ENCODE measurements at places on chromosomes 4 and X.
A peak's percentile ranks its signal among the peaks of the same experiment; 100 is the strongest.

GRCh38 chrX:49242545-49243066 is 7.3 kb downstream of the CCDC22 start:
- DNase-seq, result no peak

GRCh38 chr4:4260185-4260751 is 12.2 kb upstream of the TMEM128 start:
- DNase-seq, result no peak

DNA sequence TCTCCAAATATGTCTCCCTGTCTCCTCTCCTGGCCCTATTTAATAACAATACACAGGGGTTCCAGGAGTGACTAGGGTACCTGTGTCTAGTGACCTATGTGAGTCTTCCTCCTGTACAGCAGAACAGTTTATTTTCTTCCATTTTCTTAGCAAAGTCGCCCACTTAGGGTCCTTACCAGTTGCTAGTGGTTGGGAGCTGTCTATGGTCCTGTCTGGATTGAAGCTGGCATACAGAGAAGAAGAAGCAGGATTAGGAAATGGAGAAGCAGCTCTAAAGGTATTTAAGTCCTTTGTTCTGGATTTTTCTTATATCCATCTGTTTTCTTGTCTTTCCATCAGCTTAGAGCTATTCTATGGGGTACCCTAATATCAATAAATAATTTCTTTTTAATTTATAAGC is 587.1 kb upstream of the CPEB2 start:
- DNase-seq, result no peak

DNA sequence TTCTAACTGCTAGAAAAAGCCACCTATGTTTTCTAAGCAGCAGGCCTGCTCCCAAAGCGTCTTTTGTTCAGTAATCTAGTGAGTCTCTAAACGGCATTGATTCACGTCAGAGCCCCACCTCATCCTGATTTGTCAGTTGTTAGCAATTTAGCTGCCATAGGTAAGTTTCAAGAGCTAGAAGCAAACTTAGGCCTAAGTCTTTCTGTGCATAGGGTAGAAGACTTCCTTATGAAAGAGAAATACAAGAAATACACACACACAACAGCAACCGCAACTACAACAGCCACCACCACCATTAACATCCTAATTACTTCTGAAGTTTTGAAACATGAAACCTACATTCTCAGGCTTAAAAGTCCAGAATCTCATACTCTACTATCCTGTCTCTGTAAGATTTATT is 531.1 kb upstream of the SPANXN1 start:
- no peak for DNase-seq

- DNase-seq, result no peak
These were observed 30.9 kb downstream of the NIPAL1 start for GRCh38 chr4:48047421-48047844.

DNA sequence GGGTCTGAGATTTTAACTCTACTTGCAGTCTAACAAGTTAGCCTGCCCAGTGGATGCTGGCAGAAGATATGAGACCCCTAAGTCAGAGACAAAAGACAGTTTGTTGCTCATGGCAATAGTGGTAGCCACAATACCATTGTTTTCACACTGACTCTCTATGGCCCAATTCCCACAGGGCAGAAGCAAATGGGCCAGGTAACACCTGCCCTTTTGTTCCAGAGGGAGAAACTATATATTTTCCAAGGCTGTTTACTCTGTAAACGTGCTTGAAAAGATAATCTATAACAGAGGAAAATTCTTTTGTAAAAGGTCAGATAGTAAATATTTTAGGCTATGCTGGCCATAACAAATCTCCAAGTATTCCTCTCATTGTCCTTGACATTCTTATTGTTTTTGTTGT is 57.2 kb upstream of the NPNT start:
- no peak for DNase-seq

- no peak for DNase-seq
These were observed 28.8 kb downstream of the FGF2 start for GRCh38 chr4:122855353-122855890.

DNA sequence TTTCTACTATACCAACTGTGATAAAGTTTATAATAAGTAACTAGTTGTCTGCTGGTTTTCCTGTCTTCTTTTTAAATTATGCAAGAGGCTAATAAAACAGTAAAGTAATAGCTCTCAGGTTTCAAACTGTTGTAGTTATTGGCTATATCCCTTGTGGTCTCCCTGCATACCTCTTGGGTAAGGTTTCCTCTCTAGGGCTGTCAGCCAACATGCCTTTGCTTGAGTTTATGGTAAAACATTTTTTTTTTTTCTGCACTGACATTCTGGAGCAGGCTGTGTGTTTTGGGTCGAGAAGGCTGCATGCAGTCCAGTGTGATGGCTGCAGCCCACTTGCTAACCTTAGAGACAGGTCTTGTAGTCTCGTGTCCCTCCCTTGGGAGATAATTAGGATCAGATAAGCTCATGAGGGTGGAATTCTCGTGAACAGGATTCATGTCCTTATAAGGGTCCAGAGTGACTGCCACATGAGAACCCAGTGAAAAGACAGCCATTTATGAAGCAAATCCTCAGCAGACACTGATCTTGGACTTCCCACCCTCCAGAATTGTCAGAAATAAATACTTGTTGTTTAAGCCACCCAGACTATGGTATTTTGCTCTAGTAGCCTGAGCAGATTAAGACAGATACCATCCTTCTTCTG is 831.2 kb downstream of the CCSER1 start:
- no peak for DNase-seq

DNA sequence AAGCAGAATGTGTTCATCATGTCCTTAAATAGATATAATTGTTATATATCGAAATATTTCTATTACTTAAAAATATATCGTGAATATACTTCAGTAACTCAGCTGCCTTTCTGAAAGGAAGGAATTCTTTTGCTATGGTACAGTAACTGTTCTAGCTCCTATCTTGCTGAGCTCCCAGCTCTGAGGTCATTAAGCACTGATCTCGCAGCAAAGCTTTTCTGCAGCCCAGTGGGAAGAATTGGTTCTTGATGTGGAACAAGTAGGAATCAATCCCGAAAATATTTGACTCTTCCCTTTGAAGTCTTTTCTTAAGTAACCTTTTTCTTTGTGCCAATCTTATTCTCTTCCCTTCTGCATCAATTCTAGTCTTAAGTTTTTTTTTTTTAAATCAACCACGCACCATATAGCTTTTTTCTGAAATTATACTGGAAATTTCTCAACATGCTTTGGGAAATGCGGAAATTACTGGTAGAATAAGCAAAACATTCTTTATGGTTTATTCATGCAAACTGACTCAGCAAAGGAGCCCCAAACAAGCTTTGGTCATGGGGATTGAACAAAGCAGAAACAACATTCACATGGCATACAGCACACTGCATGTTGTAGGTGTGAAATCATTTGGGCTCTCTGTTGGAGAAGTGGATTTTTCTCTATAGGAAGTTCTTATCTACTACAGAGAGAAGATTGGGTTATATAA is 428.9 kb upstream of the GNPDA2 start:
- no peak for DNase-seq

- no peak for DNase-seq
These were observed 36.4 kb downstream of the QDPR start for GRCh38 chr4:17475481-17475880.

DNA sequence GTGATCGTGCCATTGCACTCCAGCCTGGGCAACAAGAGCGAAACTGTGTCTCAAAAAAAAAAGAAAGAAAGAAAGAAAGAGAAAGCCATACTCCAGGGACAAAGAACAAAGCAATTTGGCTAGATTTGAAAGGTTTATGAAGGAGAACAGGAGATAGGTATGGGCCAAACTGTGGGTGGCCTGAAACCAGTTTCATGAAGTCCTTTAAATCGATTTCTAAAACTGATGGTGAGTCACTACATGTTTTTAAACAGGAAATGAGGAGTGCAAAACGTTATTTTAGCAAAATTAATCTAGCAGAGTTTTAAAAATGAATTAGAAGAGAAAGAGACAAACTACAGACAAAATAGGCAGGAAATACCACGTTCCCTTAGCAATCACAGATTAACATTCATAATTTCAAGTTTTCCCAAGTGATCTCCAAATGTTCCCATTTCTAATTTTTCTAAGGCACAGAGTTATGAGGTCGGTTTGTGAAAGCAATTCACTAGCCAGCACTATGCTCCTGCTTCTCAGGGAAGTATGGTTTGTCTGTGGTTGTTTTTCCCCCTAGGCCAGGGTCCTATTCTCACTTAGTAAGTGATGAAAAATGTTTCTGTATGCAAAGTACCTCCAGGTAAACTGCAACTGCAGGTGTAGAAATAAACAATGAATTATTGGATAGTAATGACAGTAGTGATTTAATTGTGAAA is 190.6 kb downstream of the PPP3CA start:
- DNase-seq, result no peak

DNA sequence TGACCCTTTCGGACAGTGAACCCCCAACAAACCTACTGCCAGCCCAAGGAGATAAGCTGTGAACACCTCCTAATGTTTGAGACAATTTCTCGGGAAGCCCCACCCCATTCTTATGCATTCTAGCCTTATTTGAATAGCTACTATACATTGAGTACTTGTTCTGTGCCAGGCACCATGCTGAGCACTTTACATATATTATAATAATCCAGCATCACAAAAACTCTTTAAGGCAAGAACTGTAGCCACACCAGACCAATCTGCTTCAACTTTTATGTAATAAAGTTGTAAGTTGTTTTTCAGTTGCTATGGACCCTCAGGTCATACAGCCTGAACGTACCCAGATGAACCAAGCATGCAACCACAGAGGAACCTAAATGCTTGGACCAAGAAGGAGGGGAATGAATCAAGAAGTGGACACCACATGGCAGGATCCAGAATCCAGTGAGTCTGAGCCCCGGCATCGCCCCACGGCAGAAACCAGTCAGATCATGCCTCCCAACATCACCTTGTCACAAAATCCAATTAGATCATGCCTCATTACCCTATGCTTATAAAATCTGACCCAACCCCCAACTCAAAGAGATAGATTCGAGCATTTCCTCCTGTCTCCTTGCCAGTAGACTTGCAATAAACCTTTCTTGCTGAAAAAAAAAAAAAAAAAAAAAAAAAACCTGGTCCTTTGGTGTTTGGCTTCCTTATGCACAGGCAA is 225.0 kb downstream of the QDPR start:
- DNase-seq, result no peak

GRCh38 chr4:132981611-132982010 is 167.5 kb upstream of the PCDH10 start:
- DNase-seq, result no peak

DNA sequence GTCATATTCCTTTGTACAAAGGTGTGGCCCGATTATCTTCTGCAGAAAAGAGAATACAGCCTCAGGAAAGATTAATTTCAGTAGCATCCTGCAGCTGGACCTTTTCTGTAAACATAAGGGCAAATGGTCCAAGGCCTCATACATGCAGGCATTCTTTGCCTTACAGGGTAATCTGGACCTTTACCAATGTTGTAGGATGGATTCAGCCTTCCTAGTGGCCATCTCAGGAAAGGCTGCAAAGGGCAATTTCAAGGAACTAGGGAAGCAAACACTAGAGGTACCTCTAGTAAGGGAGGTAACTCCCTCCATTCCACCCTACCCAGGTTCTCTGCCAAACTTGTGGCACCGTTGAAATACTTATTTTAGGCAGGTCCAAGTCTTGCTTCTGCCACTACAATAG is 43.0 kb downstream of the UGT2B28 start:
- DNase-seq, result no peak

DNA sequence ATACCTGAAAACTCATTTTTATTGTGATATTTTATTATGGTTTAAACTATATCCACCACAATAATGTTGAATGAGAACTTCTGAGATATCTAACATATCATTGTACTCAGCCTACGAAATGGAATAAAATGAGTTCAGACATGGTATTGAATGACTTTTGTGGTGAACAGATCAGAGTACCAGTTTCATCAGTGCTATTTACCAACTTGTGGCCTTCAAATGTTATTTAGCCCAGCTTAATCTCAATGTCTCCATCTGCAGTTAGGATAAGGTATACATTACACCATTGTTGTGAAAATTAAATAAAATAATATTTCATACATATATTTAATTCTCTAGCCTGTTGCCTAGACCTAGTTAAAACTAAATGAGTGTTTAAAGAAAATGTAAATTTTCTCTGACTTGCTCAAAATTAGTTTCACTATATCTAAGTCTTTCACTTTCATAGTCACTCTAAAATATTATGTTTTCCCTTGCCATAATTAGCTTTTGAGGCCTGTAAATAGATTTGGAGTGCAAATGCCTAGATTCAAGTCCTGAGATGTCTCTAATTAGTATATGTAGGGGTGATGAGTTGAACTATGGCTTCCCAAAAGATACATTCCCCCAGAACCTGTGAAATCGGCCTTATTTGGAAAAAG is 594.2 kb downstream of the STPG2 start:
- DNase-seq, result no peak

DNA sequence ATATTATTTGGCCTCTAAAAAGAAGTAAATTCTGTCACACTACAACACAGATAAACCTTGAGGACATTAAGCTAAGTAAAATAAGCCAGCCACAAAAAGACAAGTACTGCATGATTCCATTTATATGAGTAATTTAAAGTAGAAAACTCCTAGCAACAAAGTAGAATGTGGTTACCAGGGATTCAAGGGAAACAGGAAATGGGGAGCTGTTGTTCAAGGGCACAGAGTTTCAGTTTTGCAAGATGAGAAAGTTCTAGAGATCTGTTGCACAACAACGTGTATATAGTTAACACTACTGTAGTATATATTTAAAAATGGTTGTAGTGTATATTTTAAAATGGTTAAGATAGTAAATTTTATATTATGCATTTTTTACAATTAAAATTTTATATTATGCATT is 25.4 kb downstream of the SEC31A start:
- no peak for DNase-seq

DNA sequence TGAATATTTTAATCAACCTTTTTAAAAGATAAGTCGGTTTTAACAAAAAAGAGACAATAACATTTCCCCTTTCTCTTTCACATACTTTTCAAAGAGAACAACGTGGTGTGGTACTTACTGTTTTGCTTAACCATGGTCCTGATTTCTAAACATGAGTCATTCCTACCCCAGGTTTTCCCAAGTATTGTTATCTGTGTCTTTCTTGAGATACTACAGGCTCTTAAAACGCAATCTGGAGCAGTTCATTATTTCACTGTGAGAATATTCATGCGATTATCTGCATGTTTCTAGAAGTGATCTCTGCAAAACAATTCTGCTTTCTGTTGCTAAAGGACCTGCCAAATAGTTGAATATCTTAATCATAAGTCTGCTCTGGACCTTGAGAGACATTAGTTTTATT is 127.3 kb downstream of the TENM3 start:
- DNase-seq, result no peak

GRCh38 chr4:13833171-13833804 is 205.8 kb upstream of the BOD1L1 start:
- DNase-seq, result no peak

- peak; percentile 24 for DNase-seq
These were observed 1240.7 kb downstream of the C4orf33 start for GRCh38 chr4:130336585-130337217.

- no peak for DNase-seq
These were observed 452 bp upstream of the RAI2 start for GRCh38 chrX:17861489-17862011.

- no peak for DNase-seq
These were observed 64.7 kb downstream of the TMEM156 start for GRCh38 chr4:38967260-38968095.

- DNase-seq, result no peak
These were observed 208.8 kb downstream of the STK32B start for GRCh38 chr4:5260121-5260520.
